ENCODE measurements at places on chromosomes 4 and X. TPM values are rescaled to one million over a fixed set of nuclear protein-coding genes. Genes with fewer than 3 reads are reported as not detected.

Gene SPATA4
- polyA plus RNA-seq: 1.5 TPM

DNA sequence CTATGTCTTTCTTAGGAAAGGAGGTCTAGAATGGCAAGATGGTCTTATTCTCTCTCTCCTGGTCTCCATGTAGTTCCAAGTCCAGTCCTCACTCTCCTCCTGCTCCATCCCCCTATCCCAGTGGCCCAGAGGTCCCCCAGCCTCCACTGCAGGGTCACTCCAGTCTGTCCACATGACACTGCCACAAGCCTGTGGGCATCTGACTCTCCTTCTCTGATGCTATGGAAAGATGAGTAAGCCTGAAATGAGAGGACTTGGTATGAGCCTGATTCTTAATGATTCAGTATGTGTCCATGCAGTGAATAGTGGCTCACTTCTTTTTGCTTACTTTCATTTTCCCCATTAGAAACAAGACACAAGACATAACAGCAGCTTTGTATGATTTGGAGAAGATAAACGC, 516.8 kb upstream of the ADGRL3 start:
- no peak for DNase-seq

- no peak for DNase-seq
Measured at GRCh38 chr4:15654593-15655222, 449 bp downstream of the FBXL5 start.

Gene CDKL5
- polyA plus RNA-seq: 13.9 TPM

Gene JCHAIN
- polyA plus RNA-seq: 0.79 TPM

Gene PNMA6E
- polyA plus RNA-seq: not detected

GRCh38 chrX:124086411-124086810, 124.9 kb downstream of the STAG2 start:
- DNase-seq: no peak

- no peak for DNase-seq
Measured at GRCh38 chr4:77076889-77077635, 1.3 kb upstream of the CCNI start.

GRCh38 chr4:107631560-107631959, 88.5 kb downstream of the PAPSS1 start:
- no peak for DNase-seq

DNA sequence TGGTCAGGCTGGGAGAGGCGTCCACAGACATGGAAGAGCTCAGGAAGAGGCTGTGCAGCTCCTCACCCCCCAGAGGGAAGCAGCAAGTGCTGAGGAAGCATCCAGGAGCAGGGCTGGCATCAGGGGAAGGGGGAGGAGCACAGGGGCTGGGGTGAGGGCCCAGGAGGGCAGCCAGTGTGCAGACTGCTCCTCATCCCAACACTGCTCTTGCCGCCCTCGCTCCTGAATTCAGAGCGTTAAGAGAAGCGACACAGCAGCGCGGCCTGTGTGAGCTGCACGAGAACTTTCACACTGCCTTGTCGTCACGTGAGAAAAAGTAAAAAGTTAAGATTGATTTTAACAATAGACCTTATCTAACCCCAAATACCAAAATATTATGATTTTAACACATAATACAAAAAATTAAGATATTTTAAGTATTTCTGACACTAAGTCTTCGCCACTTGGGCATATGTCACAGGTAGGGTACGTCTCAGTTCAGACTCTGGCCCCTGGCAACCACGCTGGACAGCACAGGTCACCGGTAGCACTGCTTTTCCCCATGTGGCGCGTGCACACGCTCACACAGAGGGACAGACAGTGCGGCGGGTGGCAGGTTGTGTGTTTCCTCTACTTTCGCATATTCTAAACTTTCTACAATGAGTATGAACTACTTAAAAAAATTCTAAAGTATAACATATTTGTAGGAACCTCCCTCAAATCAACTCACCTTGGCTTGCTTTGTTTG, 19.7 kb downstream of the NOP14 start:
- DNase-seq: no peak

All from right renal pelvis (tissue), 4 donors.